ENCODE measurements at places on chromosomes 7 and 10. TPM values are rescaled to one million over a fixed set of nuclear protein-coding genes. Genes with fewer than 3 reads are reported as not detected.

UPK3B gene
- total RNA-seq = 8.6 TPM

SLC29A4 gene
- total RNA-seq = 1.4 TPM

C10orf95 gene
- total RNA-seq = not detected

MAGI2 gene
- total RNA-seq = 54.6 TPM

ZNF239 gene
- 3.3 TPM for total RNA-seq

LOXL4 gene
- total RNA-seq = 4.1 TPM

VPS41 gene
- total RNA-seq = 31.2 TPM

MYL7 gene
- not detected for total RNA-seq

RAMP3 gene
- total RNA-seq = 117 TPM

ZNF853 gene
- 8.2 TPM for total RNA-seq

SVOPL gene
- total RNA-seq = not detected

SEPTIN14 gene
- total RNA-seq = not detected

AS3MT gene
- total RNA-seq = 5.2 TPM

WDR37 gene
- total RNA-seq = 9.6 TPM

ZNF503 gene
- 10.3 TPM for total RNA-seq

MRC1 gene
- 34.3 TPM for total RNA-seq

PHYH gene
- 14.1 TPM for total RNA-seq

CACNB2 gene
- 13.8 TPM for total RNA-seq

SPDYE16 gene
- not detected for total RNA-seq

ZPBP gene
- total RNA-seq = not detected

ZNF438 gene
- 10.8 TPM for total RNA-seq

TMEM106B gene
- total RNA-seq = 22.2 TPM

IFIT1B gene
- not detected for total RNA-seq

MLXIPL gene
- total RNA-seq = 83.5 TPM

BTBD16 gene
- 1.2 TPM for total RNA-seq

GRID2IP gene
- not detected for total RNA-seq

DUS4L gene
- total RNA-seq = 10.2 TPM

CALML5 gene
- not detected for total RNA-seq

NPC1L1 gene
- 0.44 TPM for total RNA-seq

PRRT4 gene
- total RNA-seq = 0.78 TPM

NPY gene
- not detected for total RNA-seq

Data from tibial nerve (tissue), 4 donors.